ENCODE measurements at places on chromosomes 7 and 10.

DNA sequence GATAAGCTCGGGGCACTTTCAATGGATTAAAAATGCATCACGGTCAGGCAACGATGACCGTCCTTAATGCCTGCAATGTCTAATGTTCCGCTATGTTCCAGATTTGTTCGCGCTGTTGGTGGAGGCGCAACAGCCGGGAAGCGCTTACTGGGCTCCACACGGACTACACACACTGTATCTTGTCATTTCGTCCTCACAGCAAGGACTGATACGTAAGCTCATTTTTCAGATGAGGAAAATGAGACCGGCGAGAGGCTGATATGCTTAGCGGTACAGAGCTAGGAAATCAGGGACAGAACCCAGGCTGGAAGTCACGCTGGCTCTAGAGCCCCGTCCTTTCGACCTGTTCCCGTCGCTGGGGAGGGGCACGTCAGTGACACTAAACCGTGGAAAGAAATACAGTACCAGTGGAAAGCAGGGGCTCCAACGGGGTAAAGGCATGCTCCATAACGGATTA is 670 bp downstream of the TPK1 start:
- peak; percentile 61 for DNase-seq

- DNase-seq, result peak; percentile 49
Observed at GRCh38 chr7:99740573-99741440, 5.8 kb upstream of the CYP3A7 start.

DNA sequence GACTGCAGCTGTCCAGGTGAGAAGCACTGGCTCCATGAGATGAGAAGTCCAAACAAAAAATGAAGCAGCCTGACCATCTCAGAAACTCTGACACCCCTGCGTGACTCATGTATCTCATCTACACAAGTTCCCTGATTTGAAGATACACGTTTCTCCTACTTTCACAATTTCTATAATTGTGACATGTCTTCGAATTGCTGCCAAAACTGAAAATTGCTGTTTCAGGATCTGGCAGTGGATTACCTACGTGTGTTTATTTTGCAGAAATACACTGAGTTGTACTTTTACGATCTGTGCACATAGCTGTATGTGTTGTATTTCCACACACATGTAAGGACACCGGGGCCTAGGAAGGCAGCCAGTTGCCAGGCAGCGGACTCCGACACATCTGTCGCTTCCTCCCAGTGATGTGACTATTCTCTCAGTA is 53.2 kb downstream of the LARP4B start:
- no peak for DNase-seq

DNA sequence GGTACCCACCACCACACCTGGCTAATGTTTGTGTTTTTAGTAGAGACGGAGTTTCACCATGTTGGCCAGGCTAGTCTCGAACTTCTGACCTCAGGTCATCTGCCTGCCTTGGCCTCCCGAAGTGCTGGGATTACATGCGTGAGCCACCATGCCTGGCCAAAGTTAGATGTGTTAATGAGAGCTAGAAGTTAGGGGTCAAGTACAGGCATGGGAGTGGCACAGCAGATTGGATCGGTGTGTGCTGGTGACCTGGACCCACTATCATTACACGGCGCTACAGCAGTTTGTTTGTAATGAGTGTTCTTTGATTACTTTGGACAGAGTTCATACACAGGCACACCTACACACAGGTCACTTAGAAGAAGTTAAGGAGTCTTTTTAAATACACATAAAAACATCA is 36.7 kb downstream of the DNAJB6 start:
- no peak for DNase-seq

GRCh38 chr10:119136084-119136483 is 29.4 kb downstream of the SFXN4 start:
- no peak for DNase-seq

- no peak for DNase-seq
Observed at GRCh38 chr7:41679566-41679965, 23.3 kb downstream of the INHBA start.

DNA sequence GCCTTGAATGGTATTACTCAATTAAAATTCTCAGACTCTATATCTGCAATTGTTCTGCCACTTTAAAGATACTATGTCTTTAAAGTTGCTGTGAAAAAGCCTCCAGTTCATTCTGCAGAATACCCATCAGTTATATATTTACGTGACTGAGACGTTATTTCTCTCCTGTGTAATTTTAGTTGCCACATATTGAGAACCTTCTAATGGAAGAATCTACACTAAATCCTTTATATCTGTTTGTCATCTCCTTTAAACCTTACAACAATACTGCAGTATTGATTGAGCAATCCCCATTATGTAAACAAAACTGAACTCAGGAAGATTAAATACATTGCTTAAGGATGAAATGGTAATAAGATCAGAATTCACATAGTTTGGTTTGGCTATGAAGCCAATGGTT is 30.0 kb downstream of the GPR141 start:
- no peak for DNase-seq

DNA sequence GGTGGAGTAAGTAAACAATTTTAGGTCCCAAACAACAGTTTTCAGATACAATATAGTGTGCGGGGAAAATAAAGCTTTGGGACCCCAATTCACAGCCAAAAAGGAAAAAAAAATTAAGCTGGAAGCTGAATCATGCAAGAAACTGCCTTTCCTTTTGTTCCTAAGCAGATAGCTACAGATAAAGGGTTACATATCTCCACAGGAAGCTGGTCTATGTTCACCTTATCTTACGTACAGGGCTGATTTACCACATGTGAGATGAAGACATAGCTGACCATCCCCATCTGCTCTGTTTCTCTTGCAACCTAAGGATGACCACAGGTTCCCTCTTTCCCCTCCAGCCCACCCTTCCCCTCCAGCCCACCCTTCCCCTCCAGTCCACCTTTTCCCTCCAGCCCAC is 14.2 kb upstream of the PFKP start:
- DNase-seq, result no peak

- no peak for DNase-seq
Observed at GRCh38 chr10:69377191-69377590, 39.5 kb downstream of the TACR2 start.

GRCh38 chr7:127683776-127684681 is 32.0 kb downstream of the SND1 start:
- no peak for DNase-seq

- DNase-seq, result no peak
Observed at GRCh38 chr7:47361746-47362215, 220.1 kb downstream of the TNS3 start.

DNA sequence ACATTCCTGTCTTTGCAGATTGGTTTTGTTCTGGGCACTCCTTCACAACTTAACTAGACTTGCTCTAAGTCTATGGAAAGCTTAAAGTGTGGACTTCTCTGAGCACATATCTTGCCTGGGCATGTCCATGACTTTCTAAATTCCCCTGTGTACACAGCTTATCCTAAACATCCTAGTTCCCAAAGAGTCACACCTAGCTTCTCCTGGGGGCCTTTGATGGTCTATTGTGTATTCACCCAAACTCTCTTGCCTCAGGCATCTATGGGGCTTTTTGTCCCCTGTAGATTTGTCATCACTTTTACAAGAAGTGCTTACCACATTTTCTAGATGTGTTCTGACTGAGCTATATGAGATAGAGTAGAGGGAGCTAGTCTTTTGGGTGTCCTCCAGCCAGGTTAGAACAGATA is 12.2 kb upstream of the ZNF488 start:
- DNase-seq, result no peak

- no peak for DNase-seq
Observed at GRCh38 chr10:116674901-116675423, 54.2 kb downstream of the PNLIPRP2 start.

GRCh38 chr7:44373418-44373740 is 48.0 kb upstream of the CAMK2B start:
- no peak for DNase-seq

Data from OCI-M1 (cell line).